Caco-2 (cell line): ENCODE measurements at places on chromosomes 2 and 18. TPM values are rescaled to one million over a fixed set of nuclear protein-coding genes. Genes with fewer than 3 reads are reported as not detected.

- DNase-seq: no peak
Observed at GRCh38 chr2:222606306-222606705, 49.6 kb downstream of the FARSB start.

- no peak for DNase-seq
Observed at GRCh38 chr2:78304678-78305077, 720.8 kb upstream of the REG3G start.

- no peak for DNase-seq
Observed at GRCh38 chr18:6525604-6526003, 110.9 kb upstream of the L3MBTL4 start.

DNA sequence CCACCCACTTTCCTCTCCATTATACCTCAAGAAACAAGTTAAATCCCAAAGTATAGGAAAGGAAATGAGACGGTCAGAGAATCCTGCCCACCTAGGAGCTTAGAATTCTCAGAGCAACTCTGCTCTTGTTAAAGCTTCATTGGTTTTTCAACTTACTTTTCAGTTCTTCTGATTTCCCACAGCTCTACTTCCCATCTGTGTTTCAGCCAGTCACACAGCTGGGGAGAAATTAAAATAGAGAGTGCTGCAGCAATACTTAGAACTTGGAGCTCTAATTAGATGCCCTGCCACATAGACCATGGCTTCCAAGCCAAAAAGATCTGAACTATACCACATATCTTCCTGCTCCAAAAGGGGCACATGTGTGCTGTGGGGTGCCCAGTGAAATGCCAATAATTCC is 166.7 kb downstream of the RIT2 start:
- no peak for DNase-seq

GRCh38 chr2:241126201-241126611 is 23.1 kb downstream of the PASK start:
- no peak for DNase-seq

- DNase-seq: no peak
Observed at GRCh38 chr2:132517386-132517785, 100.8 kb downstream of the GPR39 start.

GRCh38 chr2:37560241-37560848 is 111.1 kb downstream of the CDC42EP3 start:
- no peak for DNase-seq

- no peak for DNase-seq
Observed at GRCh38 chr2:135212757-135213156, 160.7 kb downstream of the RAB3GAP1 start.

DNA sequence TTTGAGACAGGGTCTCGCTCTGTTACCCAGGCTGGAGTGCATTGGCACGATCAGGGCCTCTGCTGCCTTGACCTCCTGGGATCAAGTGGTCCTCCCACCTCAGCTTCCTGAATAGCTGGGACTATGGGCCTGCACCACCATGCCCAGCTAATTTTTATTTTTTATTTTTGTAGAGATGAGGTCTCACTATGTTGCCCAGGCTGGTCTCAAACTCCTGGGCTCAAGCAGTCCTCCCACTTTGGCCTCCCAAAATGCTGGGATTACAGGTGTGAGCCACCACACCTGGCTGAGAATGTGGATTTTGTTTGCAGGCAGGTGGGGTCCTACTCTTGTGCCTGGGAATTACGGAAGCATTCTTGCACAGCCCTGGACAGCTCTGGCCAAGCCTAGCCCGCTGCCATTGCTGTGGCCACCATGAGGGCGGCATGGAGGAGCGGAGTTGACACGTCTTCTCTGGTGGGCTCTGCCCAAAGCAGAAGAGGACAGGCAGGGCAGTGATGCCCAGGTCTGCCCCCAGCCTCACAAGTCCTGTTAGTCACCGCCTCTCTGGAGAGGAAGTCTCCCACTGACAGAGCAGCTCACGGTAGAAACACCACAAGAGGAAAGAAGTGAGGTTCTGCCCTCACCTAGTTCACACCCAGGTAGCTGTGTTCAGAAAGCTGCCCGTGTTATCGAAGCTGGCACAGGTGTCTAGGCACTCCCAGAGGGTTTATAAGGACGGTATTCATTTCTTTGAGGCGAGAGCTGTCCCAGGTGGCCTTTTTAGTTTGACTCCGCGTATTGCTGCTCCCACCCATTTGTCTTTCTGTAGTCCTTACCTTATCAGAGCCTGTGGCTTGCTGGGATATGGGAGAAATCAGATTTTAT is 46.2 kb downstream of the ARMC9 start:
- no peak for DNase-seq

The HYCC2 gene
- 21.8 and 21.9 TPM in 2 replicates for total RNA-seq

The GRHL1 gene
- total RNA-seq: 10.5 and 11.6 TPM in 2 replicates

The HOXD3 gene
- total RNA-seq: 1.2 and 1.5 TPM in 2 replicates

The OTOS gene
- total RNA-seq: not detected in 2 replicates

The REG3A gene
- 0.45 and 1.1 TPM in 2 replicates for total RNA-seq
